Muscle of back (tissue), 13 donors: ENCODE measurements at places on chromosomes 5 and 9. TPM values are rescaled to one million over a fixed set of nuclear protein-coding genes. Genes with fewer than 3 reads are reported as not detected.
A peak's percentile ranks its signal among the peaks of the same experiment; 100 is the strongest.

MPDZ gene
- polyA plus RNA-seq: 30.3 TPM

- no peak for DNase-seq
These were observed 183.9 kb downstream of the BRINP1 start for GRCh38 chr9:119185298-119185697.

- DNase-seq: no peak
These were observed 10.7 kb upstream of the SPARC start for GRCh38 chr5:151697452-151697851.

- no peak for DNase-seq
These were observed 26.0 kb upstream of the LIFR start for GRCh38 chr5:38582293-38582974.

GRCh38 chr5:172319708-172320441 is 36.3 kb upstream of the UBTD2 start:
- no peak for DNase-seq

- no peak for DNase-seq
These were observed 12.1 kb downstream of the C9 start for GRCh38 chr5:39352170-39352569.

- DNase-seq: peak; percentile 4
These were observed 36.1 kb downstream of the CAAP1 start for GRCh38 chr9:26856413-26857032.
